ENCODE measurements at places on chromosomes 4 and X. TPM values are rescaled to one million over a fixed set of nuclear protein-coding genes. Genes with fewer than 3 reads are reported as not detected.
A peak's percentile ranks its signal among the peaks of the same experiment; 100 is the strongest.

The TCEAL2 gene
- 0.32 TPM for total RNA-seq

The TEC gene
- 5.4 TPM for total RNA-seq

The BEX2 gene
- total RNA-seq, result not detected

The GLRA3 gene
- total RNA-seq, result not detected

The ZMAT1 gene
- total RNA-seq, result 3.9 TPM

The FREM3 gene
- total RNA-seq, result not detected

GRCh38 chr4:55545151-55545550, 1.6 kb downstream of the CLOCK start:
- DNase-seq, result no peak

DNA sequence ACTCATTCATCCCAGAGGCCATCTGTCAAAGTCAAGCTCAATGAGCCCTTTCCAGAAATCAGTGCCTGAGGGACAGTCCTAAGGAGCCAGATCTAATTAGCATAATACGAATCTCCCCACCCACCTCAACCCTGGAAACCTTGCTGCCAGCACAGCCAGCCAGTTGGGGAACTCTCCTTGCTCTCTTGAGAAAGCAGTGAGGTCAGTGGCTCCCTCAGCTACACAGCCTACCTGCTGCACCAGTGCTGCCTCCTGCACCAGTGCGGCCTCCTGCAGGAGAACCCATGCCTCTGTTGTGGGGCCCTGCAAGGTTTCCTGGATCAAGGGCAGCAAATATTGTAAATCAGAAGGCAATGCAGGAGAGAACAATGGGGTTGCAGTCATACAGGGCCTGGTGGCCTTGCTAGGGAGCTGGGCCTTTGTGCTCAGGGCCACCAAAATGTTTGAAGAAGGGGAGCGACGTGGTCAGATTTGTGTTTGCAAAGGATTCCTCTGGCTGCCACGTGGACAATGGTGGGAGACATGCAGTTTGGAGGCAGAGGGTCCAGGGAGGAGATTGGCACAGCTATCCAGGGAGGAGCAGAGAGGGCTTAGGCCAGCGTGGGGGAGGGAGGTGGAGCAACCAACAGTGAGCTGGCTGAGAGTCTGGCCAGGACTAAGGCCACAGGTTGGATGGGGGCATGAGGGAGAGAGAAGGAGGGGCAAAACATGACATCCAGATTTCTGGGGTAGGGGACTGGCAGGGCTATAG, 124.3 kb upstream of the MAMLD1 start:
- DNase-seq, result peak; percentile 82

- no peak for DNase-seq
Observed at GRCh38 chr4:55592014-55592413, at the start of gene PDCL2. Gene PDCL2 (minus strand): TSS chr4:55592245. CDS start chr4:55592109, 136 bp downstream.

DNA sequence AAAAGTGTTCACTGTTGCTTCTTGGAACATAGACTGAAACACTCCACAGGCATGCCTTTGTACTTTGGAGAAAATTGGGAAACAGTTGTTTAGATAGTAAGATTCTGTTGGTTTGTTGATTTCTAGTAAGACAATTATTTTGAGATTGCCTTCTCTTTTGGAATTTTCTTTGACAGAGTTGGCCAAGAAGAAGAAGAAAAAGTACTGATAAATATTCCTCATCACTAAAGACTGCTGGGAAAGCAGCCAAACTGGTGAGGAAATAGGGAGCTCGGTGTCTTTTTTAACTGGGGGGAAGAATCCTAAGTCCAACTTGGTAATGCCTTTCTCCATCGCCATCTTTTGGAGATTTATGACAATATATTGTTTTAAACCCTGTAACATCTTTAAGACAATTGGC, 370.7 kb downstream of the GPAT3 start:
- DNase-seq, result no peak

DNA sequence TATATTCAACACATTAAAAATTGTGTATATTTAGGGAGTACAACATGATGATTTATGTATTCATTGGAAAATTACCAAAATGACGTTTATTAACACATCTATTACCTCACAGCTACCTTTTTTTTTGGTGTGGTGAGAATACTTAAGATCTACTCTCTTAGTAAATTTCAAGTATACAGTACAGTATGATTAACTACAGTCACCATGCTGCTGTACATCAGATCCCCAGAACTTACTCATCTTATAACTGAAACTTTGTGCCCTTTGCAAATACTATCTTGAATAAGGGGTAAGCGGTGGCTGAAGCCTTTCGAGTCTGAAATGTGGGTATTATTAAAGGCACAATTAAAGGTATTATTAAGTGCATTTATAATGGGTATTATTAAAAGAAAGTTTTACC, 976 bp downstream of the PHKA1 start:
- DNase-seq, result no peak

GRCh38 chr4:81839347-81840042, 367.8 kb upstream of the RASGEF1B start:
- DNase-seq, result no peak

DNA sequence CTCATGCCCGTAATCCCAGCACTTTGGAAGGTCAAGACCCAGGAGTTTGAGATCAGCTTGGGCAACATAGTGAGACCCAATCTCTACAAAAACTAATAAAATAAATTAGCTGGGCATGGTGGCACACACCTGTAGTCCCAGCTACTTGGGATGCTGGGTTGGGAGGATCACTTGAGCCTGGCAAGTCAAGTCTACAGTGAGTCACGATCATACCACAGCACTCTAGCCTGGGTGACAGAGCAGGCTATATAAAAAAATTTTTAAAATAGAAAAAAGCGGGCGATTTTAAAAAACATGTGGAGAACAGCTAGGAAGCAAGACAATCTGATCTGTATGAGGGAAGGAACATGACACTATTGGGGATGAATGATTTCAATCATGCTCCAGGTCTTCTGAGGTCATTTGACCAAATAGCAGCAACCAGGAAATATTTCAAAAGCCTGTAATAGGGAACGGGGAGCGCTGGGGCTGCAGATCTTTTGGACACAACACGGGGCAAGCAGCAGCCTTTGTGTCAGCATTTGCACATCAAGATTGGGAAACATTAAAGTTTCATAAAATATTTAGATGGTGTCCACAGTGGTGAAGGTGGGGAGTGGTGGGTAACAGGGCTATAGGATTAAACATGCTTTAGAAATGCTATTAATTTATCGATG, 48.3 kb upstream of the GUCY1A1 start:
- DNase-seq, result no peak

DNA sequence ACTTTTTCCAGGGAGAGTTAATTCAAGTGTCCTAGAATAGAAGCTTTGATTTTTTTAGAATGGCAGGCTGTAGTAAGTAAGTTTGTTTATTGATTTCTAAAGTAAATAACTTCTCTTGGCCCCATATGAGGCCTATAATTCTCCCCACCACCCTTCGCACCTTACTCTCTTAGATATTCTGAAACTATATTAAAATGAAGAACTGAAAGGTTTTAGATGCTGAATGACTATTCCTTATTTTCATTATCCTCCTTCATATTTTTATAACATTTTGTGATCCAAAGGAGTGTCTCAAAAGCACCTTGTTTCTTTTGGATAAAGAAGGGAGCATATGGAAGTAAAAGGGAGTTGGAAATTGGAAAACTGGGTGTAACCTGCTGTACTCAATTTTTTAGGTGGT, 70.3 kb downstream of the IRS4 start:
- no peak for DNase-seq

DNA sequence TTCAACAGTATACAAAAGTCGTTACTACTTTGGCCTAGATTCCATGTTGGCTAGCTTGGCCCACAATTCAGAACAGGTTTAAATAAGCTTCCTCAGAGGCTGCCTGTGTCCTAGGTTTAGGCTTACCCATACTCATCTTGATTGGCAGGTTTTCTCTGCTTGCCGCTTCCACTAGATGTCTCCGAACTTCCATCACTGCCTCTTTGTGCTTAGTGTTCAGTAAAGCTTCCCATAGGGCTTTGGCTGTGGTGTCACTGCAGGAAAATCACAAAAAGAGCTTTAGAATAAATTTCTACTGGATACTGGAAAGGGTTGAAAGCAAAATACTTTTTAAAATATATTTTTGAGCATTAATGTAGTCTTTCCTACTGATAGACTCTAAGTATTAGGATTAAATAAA, 52.4 kb downstream of the SCFD2 start:
- no peak for DNase-seq

GRCh38 chrX:146243041-146243440, 425.4 kb downstream of the SLITRK2 start:
- DNase-seq, result no peak

DNA sequence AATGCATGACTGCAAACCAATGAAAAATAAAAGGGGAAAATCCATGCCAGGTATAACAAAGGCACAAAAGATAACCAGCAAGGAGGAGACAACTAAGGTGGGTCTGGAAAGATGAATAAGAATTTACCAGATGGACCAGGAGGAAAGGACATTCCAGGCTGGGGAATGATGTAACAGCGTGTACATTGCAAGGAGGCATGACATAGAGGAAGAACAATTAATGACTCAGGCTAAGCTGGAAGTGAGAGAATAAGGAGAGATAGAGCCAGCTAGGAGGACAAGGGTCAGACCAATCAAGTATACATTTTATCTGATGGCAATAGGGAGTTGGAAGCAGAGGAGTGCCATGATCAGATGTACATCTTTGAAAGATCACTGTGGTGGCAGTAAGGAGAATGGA, 57.0 kb downstream of the MTMR8 start:
- DNase-seq, result no peak

GRCh38 chrX:34655501-34656455, 1.3 kb downstream of the TMEM47 start:
- DNase-seq, result no peak

DNA sequence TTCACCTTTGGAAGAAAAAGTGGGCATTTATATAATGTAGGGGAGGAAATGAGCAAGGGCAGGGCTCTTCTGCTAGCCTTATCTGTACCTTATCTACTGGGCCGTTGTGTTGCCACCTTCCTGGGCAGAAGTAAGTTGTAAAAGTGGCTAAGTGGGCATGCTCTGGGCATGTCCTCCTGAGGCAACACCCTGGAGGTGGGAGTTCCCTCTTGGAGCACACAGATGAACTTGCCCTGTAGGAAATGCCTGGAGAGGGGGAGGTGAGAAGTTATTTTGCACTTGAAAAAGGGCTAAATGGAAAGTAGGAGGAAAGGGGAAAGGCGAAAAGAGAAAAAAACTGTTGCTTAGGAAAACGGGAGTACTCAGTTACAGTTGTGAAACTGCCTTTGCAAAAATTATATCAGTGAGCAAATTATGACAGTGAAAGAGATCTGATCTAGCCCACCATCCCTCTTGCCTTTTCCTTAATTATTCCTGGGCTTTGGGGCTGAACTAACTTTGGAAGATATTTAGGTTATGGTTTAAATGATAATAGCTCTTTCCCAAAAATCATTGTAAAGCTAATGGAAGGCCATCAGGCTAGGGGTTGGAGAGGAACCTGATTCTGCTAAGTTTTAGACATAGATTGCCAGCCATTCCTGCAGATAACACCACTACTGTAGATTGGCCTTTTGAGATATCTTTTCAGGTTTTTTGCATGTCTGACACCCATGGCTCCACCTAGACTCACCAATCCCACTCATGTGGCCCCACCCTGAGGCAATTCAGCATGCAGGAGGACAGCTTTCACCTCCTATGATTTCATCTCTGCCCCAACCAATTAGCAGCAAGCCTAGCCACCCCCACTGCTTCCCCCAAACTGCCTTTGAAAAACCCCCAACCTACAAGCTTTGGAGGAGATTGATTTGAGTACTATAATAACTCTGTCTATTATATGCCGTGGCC, 20.5 kb upstream of the ZNF81 start:
- no peak for DNase-seq

GRCh38 chr4:188864741-188865140, 725.5 kb downstream of the TRIML1 start:
- no peak for DNase-seq

DNA sequence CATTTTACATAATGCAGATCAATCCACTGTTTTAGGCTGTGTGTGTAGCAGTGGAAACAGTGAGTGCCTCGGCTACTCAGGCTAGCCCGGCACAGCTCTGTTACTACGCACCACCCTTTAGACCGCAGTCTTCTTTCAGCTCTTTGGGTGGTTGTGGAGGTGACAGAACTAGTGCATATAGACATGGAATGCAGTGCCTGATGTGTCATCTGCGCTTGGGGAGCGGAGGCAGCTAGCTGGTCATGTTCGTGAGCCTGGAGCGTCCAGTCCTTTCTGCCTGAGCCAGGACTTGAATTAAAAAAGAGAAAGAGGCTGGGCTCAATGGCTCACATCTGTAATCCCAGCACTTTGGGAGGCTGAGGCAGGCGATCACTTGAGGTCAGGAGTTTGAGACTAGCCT, 4.8 kb downstream of the TBC1D14 start:
- DNase-seq, result no peak

- DNase-seq, result no peak
Observed at GRCh38 chr4:16597443-16597842, 301.0 kb downstream of the LDB2 start.

- DNase-seq, result no peak
Observed at GRCh38 chr4:96525898-96526297, 686.0 kb downstream of the PDHA2 start.

- DNase-seq, result peak; percentile 72
Observed at GRCh38 chr4:2786152-2786671, 6.7 kb upstream of the SH3BP2 start.

DNA sequence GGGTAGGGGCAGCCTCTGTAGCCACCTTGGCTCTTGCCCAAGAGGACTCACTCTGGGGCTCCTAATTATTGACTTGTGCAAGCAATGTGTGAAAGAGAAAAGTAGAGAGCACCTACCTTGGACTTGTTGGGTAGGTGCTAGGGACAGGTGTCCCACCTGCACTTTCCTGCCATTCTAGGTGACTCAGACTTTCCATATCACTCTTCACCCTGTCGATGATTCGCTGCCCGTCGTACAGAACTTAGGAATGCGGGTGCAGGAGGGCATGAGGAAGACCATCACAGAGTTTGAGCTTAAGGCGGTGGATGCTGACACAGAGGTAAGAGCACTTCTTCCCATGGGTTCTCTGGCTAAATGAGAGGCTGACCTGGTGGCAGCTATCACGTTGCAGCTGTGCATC, 87.3 kb upstream of the ANXA3 start:
- DNase-seq, result no peak

GRCh38 chr4:180757927-180758326, 1485.3 kb upstream of the TENM3 start:
- no peak for DNase-seq

DNA sequence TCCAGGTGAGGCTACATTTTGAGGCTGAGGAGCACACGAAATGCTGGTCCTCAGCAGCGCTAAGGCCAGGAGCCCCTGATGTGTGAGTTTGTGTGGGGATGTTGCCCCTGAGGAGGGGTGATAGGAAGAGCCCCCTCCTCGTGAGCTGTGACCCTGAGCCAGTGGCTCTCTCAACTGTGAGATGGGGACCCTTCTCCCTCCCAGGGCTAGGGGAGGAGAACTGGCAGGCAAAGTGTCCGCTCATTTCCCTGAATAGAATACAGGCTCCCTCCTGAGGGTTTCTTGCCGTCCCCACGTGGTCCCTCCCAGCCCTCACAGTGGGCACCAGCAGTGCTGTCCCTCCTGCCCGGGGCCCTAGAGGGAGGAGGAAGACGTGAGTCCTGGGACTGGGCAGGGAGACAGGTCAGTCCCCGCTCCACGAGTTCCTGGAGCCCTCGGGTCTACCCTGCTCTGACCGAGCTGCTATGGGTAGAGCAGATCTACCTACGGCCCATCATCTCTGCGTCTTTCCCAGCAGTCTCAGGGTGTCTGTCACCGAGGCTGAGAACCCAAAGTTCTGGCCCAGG, 21.0 kb upstream of the TBC1D14 start:
- DNase-seq, result no peak

GRCh38 chrX:51825436-51825835, 68.0 kb upstream of the MAGED1 start:
- DNase-seq, result no peak

Data from mesenteric fat pad (tissue), 1 donor.